ENCODE measurements at places on chromosomes 7 and 10.

DNA sequence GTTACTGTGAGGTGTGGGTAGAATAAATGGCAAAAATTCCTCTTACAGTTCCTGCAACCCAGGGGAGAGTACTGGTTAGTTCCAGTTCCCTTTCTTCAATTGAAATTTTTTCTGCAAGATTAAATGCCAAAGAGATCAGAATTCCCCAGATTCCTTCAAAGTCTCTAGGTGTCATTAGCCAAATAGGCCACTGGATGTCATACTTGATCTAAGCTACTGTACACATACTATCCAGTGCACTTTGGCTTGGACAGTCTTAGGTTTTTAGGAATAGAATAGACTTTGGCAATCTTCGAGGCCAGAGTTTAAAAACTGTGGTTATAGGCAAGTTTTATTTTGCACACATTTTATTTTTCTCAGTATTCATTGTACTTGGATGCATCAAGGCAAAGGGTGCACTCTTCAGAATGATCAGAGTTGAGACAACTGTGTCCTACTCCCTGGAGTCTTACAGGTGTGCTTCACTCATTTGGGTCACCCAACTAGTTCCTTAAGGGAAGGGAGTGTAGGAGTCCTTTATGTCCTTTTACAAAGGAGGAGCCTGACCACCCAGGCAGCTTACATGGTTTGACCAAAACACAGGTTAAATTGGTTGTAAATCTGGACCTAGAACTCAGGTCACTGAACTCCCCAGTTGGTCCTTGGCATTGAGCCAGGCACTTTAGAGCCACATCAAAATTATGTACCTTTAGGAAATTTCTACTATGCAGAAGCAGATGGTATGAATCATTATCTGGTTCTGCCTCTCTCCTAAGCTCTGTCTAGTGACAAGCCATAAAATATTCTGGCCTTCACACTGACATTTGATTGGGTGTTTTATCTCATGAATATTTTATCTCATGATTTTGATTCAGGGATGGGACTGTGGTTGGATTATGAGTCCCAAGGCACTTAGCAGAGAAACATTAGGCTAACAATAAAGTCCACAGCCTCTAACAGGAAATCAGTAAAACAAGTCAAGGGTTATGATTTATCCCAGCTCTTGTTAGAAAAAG is 49.5 kb downstream of the ASAH2B start:
- DNase-seq, result peak; percentile 7

- DNase-seq, result peak; percentile 56
These were observed 255.0 kb upstream of the SEMA3C start for GRCh38 chr7:81173766-81174281.

GRCh38 chr10:75099952-75100763 is 11.3 kb upstream of the SAMD8 start:
- peak; percentile 83 for DNase-seq

DNA sequence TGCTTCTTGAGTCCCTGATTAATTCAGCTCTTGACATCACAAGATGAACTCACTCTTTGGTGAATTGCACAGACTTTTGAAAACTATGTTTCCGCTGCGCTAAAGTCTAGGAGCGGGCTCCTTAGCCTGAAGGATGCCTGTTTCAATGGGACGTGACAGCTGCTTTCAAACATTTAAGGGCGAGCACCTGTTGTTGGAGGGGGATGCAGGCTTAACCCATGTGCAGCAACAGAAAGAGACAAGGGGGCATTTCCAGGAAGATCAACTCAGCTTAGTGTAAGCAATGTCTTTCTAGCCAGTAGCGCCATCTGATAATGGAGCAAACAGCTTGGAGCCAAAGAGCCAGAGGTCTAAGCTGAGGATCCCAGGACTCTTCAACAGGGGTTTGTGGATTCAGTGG is 8.4 kb upstream of the PFKFB3 start:
- DNase-seq, result no peak

DNA sequence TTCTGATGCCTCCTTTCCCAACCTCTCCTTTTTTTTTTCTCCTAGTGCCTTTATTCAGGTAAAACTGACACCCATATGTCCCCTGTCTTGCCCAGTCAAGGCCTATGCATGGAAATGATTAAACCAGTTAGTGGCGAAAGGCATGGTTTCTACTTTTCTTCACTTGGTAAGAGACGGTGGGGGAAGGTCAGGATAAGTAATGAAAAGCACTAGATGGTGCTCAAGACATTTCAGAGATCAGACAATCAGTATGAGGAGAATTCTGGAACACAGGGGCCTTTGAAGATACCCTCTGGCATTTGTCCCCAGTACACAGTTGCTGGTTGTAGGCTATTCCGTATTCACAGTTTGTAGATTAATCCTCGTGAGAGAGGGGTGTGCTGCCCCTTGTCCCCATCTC is 121.2 kb downstream of the RTKN2 start:
- DNase-seq, result no peak

DNA sequence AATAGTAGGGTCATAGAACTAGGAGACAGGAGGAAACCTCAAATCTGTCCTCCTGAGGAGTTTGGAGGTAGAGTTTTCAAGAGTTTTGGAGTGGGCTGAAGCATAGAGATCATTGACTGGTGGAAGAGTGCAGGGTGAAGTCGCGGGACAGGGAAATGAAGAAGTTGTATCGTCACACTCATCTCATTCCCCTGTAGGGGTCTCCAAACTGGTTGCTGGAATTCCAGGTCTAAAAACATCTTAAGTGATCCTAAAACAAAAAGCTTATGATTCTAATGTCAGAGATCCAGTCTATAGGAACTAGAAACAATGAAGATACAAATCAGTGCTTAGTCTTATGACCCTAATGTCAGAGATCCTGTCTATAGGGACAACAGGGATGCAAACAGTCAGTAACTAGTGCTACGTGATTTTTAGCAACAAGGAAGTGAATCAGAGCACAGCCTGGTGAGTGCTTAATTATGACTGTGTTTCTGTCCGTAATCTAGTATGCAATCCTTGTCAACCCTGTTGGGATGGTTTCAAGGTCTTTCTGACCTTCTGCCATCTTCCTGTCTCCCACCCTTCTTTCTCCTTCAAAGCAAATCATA is 139.4 kb downstream of the SKIDA1 start:
- DNase-seq, result peak; percentile 37

DNA sequence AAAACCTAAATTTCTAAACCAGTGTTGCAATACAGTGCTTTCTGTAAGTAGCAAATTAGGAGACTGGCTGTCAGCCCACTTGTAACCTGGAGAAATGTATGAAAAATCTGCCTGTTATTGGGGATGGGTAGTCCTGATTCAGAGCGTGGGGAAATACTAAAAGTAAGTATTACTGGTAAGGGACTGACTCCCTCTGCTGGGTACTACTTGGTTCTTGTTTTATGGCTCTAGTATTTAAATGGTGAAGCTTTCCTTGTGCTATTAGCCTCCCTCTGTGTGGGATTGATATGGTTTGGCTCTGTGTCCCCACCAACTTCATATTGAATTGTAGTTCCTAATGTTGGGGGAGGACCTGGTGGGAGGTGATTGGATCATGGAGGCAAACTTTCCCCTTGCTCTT is 886.1 kb downstream of the SORCS1 start:
- DNase-seq, result no peak

DNA sequence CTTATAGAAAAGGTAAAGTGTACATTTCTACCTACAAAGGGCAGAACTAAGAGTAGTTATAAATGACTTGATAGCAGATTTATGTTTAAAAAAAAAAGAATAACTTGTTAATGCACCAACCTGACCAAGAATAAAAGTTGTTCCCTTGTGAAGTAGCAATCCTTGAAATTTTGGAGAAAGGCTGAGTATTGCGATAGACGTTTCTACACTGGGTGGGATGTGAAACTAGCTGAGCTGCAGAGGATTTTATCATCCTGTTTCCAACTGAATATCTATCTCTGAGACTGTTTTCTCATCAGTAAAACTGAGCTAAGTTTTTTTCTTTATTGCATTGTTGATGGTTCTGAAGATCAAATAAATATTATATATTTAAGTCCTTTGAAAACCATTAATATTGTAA is 14.6 kb downstream of the MDFIC start:
- no peak for DNase-seq

- no peak for DNase-seq
These were observed 37.2 kb upstream of the EPC1 start for GRCh38 chr10:32384171-32384570.

GRCh38 chr7:157645539-157645938 is 308.7 kb downstream of the DNAJB6 start:
- DNase-seq, result no peak

DNA sequence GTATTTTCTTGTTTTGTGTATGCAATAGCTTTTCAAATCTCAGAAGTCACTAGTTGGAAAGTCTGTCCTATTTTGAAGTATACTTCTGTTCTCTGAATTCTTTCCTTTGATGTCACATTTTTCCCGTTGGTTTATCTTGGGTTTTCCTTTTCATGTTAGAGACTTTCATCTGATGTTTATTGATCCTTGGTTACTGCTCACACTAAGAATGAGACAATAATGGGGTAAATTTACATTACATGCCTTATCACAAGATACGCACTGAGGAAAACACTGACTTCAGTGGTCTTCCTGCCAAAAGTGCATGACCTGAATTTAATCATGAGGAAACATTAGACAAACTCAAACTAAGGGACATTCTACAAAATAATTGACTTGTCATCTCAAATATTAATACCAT is 63.5 kb upstream of the C1GALT1 start:
- no peak for DNase-seq

DNA sequence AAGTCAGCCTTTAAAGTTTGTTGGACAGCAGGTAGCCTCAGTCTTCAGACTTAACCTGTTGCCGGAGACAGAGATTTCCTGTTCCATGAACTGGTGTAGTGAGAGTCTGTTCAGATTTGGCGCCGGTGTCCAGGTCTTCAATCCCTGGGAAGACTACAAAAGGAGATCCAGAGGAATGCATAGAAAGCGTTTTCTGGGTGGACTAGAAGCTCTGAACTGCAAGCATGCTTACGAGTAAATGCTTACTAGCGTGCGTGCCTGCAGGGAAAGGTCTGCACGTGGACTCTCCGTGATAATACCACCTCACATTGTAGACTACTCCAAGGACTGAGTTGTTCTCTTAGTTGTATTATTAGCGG is 878 bp downstream of the GLRX3 start:
- DNase-seq, result no peak

GRCh38 chr7:157008206-157009169 is 2.0 kb downstream of the MNX1 start:
- no peak for DNase-seq

DNA sequence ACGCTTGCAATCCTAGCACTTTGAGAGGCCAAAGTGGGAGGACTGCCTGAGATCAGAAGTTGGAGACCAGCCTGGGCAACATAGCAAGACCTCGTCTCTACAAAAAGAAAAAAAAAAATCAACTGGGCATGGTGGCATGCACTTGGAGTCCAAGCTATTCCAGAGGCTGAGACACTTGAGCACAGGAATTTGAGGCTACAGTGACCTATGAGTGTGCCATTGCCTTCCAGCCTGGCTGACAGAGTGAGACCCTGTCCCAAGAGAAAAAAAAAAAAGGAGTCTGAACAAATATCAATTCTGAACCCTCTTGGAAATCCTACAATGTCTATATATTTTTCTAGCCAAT is 126.8 kb upstream of the NRP1 start:
- DNase-seq, result no peak

- DNase-seq, result no peak
These were observed 654 bp upstream of the SLF2 start for GRCh38 chr10:100912013-100912604.

DNA sequence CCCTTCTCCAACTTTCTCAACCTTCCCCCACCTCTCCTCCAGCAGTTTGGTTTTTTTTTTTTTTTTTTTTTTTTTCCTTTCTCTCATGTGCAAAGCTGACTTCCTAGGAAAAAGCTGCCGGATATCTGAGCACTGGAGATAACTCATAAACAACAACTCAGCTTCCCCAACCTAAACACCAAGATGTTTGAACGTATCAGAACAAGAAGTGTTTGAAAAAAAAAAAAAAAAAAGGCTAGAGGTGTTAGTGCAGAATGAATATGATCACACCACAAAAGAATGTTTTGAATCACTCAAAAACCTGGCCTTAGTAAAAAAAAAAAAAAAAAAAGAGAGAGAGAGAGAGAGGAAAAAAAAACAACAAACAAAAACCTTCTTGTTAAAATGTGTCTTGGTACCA is 11.2 kb downstream of the GATA3 start:
- DNase-seq, result no peak

DNA sequence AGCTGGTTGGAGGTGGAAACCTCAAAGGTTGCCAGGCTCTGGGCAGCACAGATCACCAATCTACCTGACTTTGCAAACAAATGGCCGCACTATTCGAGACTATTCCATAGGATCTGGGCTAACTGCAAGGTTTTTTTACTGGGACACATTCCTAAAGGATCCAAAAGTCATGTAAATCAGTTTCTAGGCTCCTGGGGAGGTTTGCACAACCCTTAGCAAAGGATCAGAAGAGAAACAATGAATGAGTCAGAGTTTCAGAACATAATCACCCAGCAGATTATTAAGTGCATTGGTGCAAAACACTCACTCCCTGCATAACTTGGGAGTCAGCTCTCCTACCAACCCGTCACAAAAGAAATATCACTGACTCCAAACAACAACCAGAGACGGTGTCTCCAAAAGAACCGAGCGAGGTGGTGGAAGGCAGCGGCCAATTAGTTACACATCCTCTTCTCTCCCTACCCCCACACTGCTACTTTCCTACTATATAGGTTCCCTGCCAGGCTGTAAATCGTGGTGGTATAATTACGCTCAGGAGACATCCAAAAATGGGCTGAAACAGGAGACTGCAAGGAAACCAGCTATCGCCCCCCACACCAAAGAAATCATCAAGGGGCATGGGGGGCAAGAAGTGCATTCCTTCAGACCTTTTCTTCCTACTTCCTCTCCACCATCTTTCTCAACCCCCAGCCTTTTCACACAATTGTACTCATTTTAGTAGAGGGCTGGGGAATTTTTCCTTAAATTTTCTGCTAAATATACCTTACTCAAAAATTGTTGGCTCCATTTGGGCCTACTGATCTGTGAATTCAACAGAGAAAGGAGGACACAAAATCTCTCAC is 3.2 kb downstream of the UBE2H start:
- peak; percentile 71 for DNase-seq

- no peak for DNase-seq
These were observed 67.0 kb downstream of the PPP1R9A start for GRCh38 chr7:94974423-94974822.

GRCh38 chr7:44534501-44534900 is 6.6 kb downstream of the NPC1L1 start:
- no peak for DNase-seq

DNA sequence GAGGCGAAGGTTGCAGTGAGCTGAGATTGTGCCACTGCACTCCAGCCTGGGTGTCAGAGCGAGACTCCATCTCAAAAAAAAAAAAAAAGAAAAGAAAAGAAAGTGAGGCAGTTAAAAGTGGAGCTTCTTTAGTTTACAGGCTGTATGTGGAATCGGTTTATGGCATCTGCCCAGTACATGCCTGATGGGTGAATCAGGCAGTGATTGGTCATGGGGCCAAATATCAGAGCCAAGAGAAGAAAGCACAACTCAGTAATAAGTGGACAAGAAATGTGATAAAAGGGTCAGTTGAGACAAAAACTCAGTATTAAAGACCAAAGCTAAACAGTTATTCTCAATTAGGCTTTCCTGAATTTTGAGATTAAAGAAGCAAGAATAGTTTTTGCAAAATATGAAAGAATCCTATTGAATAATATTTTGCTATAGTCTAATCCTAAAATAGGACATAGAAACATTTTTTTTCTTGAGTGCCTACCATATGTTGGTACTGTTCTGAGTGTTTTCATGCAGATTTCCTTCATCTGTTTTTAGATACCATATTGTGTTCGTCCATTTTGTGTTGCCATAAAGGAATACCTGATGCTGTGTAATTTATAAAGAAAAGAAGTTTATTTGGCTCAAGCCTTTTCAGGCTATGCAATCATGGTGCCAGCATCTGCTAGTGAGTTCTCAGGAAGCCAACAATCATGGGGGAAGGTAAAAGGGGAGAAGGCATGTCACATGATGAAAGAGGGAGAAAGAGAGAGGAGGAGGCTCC is 14.4 kb downstream of the CDC14C start:
- DNase-seq, result no peak

Data from trophoblast cell (in vitro differentiated cells and primary cell).